ENCODE measurements at places on chromosomes 3 and 15.

DNA sequence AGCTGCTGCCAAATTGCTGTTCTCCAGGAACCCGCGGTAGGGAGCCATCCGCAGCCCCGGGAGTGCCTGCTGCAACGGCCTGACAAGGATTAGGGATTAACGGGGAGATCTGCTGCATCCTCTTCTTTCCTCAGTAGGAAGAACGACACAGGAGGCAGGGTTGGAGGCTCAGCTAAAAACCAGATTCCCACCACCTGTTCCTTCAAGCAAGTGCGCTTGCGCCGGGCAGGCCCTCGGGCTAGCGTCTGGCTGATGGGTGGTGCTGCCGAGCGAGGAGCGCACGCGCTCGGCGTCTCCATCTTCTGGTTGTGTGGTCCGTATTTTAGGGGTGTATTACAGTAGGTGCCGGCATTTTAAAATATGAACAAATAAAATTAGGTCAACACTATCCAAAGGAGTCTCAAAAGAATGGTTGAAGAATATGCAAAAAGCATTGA is 25.4 kb upstream of the SLC25A26 start:
- DNase-seq, result peak; percentile 76

- DNase-seq, result peak; percentile 25
Observed at GRCh38 chr3:18119866-18120265, 305.3 kb downstream of the SATB1 start.

DNA sequence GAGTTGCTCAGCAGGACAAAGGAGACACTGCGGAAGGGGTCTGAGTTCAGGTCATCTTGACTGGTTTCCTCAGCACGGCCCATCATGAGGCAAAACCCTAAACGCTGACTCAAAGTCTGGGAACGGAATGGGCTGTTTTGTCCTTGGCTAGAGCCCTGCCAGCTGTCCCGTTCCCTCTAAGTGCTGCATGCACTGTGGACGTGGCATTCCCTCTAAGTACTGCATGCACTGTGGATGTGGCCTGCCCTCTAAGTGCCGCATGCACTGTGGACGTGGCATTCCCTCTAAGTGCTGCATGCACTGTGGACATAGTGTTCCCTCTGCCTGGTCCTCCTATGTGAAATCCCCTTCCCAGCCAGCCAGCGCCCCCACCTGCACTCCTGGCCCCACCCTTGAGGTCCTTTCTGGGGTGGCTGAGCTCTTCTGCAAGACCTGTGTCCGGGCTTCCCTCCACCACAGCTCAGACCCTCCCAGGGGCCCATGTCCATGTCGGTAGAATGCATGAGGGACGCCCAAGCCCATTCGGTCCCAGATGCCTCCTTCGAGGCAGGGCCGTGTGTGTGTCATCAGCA is 36.7 kb downstream of the TM2D3 start:
- peak; percentile 78 for DNase-seq

DNA sequence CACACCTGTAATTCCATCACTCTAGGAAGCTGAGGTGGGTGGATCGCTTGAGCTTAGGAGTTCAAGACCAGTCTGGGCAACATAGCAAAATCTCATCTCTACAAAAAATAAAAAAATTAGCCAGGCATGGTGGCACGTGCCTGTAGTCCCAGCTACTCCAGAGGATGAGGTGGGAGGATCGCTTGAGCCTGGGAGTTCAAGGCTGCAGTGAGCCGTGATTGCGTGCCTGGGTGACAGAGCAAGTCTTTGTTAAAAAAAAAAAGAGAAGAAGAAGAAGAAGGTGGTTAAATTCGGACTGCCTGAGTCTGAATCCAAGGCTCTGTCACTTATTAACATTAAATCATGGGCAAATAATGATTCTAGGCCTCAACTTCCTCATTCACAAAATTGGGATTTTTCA is 51.0 kb downstream of the EOMES start:
- no peak for DNase-seq

- DNase-seq, result no peak
Observed at GRCh38 chr3:100029689-100030088, 84.6 kb downstream of the FILIP1L start.

- no peak for DNase-seq
Observed at GRCh38 chr3:9158865-9159630, 90.4 kb downstream of the SRGAP3 start.

- DNase-seq, result no peak
Observed at GRCh38 chr15:82911458-82911857, 41.1 kb downstream of the HOMER2 start.

DNA sequence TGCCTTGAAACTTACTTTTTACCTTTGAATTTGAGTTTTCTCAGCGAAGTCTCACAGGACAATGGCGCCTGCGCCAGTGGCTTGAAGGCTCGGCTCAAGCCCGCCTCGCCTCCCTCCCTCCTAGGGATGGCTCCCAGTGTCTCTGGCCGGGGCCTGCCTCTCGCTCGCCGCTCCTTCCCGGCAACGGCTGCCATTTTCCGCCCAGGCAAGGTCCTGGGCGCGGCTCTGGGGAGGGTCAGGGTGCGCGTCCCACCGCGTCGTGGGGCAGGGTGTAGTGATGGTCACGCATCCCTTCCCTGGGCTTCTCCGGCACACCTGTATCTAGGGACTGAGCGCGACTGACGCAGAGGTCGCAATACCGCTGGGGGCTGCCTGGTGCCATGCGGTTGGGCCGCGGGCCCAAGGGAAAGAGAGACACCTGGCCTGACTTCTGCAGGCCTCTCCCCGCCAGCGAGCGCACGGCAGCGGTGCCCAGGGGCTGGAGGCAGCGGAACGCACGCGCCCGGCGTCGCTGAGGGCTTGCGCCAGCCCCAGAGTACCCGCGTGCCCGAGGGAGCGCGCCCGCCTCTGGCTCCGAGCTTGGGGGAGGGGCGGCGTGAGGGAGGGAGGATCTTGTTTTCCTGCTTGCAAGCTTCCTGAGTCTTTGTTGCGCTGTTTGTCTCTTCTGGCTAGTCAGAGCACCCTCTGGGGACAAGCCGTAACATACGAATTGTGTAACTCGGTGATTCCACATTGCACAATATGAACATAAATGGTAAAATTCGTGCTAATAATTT is 20.7 kb upstream of the FEM1B start:
- DNase-seq, result peak; percentile 96

GRCh38 chr3:126441256-126441880 is 34.3 kb downstream of the ZXDC start:
- no peak for DNase-seq

- peak; percentile 58 for DNase-seq
Observed at GRCh38 chr3:124584552-124585391, 145.5 kb upstream of the UMPS start.

DNA sequence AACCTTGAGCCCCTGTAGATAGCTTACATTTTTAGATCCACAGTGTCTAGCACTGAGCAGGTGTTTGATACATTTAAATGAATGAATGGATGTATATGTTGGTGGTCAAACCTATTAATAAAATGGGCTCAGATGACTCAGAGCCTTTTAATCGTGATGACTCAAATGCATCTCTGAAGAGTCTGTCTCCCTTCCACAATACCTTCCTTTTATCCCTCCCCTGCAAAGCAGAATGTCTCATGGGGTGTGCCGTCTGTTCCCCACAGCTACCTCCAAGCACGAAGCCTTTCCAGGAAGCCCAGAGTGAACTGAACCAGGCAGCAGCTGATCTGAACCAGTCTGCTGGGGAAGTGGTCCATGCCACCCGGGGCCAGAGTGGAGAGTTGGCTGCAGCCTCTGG is 303.5 kb upstream of the TPM1 start:
- peak; percentile 93 for DNase-seq

- DNase-seq, result peak; percentile 3
Observed at GRCh38 chr3:74331711-74332110, 282.7 kb downstream of the CNTN3 start.

GRCh38 chr3:11093823-11094340 is 60.4 kb upstream of the HRH1 start:
- DNase-seq, result no peak

- DNase-seq, result peak; percentile 11
Observed at GRCh38 chr3:82080792-82081191, 319.3 kb upstream of the GBE1 start.

- DNase-seq, result no peak
Observed at GRCh38 chr3:151383956-151384355, 597 bp downstream of the P2RY12 start.

GRCh38 chr15:47139965-47140364 is 577.3 kb upstream of the SEMA6D start:
- DNase-seq, result no peak

GRCh38 chr3:193640728-193641439 is 47.9 kb downstream of the OPA1 start:
- peak; percentile 53 for DNase-seq

DNA sequence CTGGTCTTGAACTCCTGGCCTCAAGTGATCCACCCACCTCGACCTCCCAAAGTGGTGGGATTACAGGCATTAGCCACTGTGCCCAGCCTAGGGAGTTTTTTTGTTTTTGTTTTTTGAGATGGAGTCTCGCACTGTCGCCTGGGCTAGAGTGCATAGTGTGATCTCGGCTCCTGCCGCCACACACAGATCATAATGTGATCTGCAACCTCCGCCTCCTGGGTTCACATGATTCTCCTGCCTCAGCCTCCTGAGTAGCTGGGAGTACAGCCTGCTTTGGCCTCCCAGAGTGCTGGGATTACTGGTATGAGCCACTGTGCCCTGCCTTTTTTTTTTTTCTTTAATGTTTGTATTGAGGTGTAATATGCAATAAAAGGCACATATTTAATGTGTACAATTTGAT is 78.2 kb downstream of the SMAD3 start:
- DNase-seq, result no peak

DNA sequence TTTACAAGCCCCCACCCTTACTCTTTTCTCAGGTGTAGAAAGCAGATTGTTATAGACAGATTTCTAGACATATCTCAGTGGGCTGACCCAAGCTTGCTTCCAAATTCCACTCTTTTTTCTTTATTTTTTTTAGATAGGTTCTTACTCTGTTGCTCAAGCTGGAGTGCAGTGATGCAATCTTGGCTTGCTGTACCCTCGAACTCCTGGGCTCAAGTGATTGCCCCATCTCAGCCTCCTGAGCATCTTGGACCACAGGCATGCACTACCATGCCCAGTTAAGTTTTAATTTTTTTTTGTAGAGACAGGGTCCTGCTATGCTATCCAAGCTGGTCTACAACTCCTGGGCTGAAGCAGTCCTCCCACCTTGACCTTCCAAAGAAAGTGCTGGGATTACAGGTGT is 53.5 kb upstream of the ADAMTS9 start:
- DNase-seq, result peak; percentile 26

- DNase-seq, result peak; percentile 72
Observed at GRCh38 chr15:50358845-50359244, 3.8 kb upstream of the GABPB1 start.

DNA sequence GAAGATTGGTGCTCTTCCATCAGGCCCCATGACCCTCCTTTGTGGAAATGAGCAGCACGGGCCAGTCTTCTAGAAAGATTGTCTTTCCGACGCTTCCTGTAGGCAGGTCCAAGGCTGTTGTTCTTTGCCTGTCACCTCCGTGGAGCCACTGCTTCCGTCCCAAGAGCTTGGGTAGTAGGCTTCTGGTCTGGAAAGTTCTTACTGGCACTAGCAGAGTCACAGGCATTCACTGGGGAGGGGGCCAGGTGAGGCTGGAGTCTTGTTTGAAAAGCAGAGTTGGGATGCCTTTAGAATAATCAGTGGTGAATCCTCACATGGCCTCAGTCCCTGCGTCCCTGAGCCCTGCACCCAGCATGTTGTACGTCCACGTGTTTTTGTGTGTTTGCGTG is 76.2 kb upstream of the ADPGK start:
- no peak for DNase-seq

DNA sequence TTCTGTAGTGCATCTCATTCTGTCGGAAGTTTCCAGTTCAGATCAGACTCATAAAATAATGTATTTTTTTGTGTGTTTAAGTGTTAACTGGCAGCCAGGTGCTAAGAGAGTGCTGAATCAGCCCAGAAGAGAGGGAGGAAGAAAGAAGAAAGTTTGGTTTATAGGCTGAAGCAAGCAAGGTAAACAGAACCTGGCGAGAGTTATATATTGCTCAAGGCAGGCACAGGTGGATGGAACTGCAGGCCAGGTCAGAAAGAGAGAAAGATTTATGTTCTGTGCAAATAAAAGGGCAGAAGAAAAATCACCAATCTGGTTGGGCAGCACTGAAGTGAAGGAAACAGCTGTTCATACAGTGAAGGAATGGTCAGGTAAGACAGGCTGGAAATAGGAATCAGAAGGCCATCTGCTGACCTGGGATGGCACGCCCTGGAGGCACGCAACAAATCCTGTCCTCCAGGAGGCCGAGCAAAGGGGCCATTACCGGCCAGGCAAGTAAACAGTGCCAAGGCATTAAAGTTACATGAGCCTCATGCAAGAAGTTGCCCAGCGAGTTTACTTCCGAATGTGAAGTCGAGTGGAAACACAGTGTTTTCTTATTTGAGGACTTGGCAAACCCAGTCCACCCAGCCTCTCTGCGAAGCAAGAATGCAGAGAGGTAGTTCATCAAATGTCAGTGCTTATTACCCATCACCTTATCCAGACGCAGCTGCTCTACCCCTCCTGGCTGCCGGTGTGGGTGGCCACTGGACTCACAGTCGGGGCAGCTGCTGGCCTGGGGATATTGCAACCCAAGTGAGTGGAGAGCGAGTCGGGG is 309.8 kb downstream of the VPS13C start:
- no peak for DNase-seq

GRCh38 chr3:197889204-197889930 is 60.6 kb upstream of the RPL35A start:
- no peak for DNase-seq

DNA sequence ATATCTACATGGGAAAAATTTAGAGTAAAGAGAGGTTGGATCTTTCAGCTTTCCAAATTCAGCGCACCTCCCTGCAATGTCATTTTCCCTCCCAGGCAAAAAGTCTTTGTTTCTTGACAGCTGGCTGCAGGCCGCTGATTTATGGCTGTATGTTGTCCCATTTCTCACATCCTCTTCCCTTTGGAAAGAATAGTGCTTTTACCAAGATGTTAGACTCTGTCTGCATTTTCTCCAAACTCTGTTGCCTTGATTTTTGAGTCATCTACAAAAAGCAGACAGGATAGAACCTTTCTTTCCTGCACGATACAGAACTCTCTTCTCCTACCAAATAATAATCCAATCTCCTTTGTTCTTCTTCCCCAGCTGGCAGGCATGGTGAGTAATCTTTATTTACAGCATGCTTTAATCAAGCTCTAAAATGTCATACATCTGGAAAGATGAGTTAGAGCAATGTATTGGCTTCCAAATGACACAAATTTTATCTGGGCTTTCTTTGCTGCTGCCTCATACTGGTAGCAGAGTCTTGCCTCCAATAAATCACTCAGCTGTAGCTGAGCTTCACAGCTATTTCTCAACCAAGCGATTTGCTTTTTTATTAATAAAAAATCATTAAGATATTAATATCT is 101.9 kb downstream of the PIK3R4 start:
- DNase-seq, result peak; percentile 3

GRCh38 chr3:125055331-125055912 is 375 bp downstream of the HEG1 start:
- DNase-seq, result peak; percentile 53

DNA sequence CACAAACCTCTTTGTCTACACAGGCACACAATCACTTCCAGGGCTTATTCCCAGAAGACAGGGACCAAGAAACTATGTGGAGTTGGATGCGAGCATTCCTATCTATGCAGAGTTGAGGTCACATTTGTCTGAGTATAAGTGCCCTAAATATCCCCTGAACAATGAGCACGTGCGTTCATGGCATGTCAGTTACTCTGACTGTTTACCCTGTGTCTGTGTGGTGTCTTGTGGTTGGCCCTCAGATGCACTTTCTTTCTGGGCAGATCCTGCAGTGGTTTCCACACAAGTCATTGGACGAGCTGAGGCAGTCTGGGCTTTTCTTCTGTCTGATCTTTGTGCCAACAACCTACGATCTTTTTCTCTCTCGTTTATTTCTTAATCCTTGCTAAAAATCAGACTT is 134.5 kb downstream of the FBN1 start:
- peak; percentile 53 for DNase-seq
